ENCODE measurements at places on chromosomes 5 and 9.

GRCh38 chr9:123967323-123967722, 37.4 kb upstream of the DENND1A start:
- DNase-seq: no peak

DNA sequence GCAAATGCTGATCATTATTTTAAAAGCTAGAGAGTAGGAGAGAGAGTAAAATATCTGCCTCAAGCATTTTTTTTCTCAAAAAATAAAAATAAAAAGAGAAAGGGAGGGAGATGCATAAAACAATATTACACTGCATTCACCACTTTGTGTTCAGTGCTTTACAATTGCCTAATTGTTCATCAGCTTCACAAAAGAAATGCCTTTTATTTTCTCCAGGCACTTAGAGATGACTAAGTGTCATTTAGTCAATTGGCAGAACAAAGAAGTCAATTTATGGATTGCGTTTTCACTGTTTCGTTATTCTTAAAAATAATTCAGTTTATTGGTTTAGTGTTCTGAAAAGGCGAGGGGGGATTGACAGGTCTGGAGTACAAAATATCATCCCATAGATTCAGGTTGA, 232.5 kb upstream of the CCNH start:
- no peak for DNase-seq

GRCh38 chr9:109319017-109319625, 1.7 kb downstream of the EPB41L4B start:
- no peak for DNase-seq

DNA sequence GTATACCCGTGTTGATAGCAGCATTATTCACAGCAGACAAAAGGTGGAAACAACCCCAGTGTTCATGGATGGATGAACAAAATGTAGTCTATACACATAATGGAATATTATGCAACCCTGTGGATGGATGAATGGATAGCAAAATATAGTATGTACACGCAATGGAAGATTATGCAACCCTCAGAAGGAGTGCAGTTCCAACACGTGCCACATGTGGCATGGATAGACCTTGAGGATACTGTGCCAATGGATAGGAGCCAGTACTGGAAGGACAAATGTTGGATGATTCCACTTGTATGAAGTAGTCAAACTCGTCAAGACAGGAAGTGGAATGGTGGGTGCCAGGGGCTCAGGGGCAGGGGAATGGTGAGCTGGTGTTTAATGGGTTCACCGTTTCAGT, 44.9 kb downstream of the PLEKHG4B start:
- no peak for DNase-seq

GRCh38 chr9:63859475-63860215, 1425.4 kb downstream of the FOXD4L5 start:
- peak; percentile 19 for DNase-seq

DNA sequence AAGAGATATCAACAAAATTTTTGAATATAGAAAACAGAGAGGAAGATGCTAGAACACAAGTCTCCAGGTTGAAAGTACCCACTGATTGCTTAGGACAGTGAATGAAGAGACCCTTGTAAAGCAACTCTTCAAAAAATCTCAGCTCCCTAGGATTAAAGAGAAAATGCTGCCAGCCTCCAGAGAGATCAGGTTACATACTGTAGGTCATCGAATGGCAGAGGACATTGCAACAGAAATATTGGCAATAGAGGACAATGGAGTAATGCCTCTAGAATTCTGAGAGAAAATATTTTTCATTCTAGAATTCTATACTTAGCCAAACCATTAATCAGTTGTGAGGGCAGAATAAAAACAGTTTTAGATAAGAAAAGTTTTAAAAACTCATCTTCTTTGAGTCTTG, 43.1 kb upstream of the ELL2 start:
- DNase-seq: no peak

DNA sequence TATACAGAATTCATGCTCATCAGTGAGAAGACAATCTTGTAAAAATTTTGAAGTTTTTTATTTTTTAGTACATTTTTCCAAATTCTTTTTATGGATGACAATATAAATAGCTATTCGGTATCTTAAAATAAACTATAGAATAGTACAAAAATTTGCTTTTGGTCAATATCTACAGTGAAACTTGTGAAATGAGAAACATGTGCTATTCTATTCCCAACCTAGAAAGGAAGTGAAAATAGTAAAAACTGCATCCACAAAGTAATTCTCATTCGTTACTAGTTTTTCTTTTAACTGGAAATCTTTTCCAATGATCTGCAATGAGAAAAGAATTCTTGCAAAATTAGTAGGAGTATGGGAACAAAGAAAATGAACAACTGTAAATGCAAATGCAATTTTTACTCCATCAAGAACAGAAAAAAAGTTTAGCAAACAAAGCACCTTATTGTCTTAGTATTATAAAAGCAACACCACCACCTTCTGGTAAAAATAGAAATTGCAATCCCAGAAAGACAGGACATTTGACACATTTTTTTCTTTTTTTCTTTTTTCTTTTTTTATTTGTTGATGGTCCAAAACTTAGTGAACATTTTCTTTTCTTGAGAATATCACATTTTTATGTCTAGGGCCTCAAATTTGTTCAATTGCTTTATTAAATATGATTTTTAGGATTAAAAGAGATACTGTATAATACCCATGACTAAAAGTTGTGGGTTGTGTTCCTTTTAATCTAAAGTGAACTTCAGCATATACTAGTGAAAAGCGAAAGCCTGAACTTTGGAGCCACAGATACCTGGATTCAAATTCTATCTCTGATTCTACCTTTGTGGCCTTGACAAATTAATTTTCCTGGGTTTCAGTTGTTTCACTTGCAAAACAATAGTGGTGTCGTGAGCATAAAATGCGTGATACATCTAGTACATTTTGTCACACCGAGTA, 72.3 kb downstream of the SLCO4C1 start:
- no peak for DNase-seq

- DNase-seq: no peak
Observed at GRCh38 chr5:126002222-126002897, 420.8 kb upstream of the GRAMD2B start.

DNA sequence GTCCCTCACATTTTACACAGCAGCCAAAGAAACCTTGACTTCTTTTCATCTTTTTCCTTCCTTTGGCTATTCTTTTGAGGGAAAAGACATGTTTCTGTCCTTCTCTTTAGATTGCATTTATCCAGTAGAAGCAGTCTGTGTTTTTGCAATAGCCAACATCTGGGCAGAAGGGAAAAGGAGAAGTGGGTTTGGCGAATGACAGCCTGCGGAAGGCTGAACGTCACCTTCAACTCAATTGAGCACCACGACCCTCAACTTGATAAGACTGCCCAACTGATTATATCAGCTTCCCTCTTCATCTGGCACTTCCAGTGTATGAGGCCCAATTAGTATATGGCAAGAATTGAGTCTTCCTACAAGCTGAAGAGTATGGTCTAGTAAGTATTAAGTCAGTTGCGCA, 1997.6 kb upstream of the WWC1 start:
- no peak for DNase-seq

DNA sequence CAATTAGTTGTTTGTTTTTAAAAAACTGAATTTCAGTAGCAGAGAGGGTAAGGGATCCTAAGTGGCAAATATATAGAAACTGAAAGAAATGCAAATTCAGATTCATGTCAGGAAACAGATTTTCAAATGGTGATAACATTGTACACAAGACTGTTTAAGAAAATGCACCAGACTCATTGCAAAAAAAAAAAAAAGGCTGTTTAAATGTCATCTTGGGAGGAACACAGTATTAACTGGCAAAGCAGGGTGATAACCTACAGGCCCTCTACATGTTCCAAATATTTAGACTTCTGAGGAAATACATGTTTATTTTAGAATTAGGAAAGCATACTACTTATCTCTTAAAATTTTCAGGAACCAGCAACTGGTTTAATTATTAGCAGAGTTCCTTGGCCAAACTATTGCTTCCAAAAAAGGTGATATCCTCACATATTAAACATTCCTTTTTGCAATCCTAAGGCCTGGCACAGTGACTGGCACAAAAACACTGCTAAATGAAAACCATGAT, 114.5 kb downstream of the TSSK1B start:
- DNase-seq: no peak

GRCh38 chr5:151950706-151951105, 26.1 kb upstream of the GLRA1 start:
- DNase-seq: no peak

DNA sequence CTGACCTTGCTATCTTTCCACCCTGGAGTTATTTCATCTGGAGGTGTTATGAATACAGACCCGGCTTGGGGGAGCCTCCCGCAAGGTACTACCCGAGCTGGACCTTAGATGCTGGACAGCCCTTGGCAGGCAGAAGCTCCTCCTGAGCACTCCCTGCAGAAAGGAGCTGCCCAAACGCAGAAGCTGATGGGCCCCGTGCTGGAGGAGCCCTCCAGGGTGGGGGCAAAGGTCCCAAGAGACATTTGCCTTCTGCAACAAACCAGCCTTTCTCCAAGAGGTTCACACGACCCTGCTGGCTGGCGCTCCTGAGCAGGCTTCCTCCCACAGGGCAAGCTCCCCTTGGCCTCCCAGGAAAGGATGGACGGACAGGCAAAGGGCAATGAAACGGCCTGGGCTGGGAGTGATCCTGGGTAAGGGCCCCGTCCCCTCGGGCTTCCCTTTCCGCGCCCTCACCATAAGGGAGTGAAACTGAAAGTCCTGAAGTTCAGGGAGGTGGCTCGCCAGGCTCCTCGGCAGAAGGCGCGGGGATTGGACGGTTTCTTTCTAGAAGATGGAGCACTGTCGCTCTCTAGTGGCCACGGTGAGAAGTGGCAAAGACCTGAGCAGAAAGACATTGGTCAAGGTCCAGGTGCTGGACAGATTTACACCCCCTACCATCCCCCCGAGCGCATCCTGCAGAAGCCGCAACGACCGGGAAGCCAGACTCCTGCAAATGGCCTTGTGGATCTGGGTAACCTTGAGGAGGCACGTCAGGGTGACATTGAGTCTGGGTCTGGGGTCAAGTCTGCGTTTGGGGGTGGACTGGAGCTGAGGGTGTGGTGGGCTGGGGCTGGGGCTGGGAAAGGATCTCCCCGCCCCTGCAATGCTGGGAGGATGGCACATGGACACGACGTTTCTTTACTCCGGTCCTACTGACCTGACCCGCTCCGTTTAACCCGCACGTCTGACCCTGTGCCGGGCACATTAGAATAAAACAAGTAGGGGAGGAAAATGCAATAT, 56.4 kb downstream of the NEURL1B start:
- DNase-seq: peak; percentile 61

DNA sequence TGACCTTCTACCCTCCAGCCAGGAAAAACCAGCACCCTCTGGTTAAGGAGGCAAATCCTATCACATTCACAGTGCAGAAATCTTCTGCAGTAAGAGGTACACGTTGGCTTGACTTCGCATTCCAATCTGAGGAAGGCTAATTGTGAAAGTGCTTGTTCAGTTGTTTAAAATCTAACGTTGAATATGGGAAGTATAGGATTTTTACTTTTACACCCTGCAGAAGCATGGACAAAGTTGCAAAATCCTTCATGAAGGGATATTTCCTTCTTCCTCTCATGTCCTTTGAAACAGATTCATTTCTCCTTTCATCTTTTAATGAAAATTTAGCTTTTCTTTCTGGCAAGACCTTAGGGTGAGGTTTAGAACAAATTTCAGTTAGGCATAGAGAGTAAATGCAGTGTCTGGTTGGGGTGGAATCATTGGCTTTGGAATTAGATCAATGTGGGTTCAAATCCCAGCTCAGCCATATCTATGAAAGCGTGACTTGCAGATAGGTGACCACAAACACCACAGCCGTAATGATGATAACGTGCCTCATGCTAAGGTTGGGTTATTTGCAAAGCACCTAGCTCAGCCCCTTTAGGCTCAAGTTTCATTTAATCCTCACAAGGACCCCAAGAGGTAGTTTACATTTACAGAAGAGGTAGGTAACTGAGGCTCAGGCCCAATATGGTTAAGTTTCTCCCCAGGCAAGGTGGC, 42.2 kb upstream of the C5orf58 start:
- no peak for DNase-seq

DNA sequence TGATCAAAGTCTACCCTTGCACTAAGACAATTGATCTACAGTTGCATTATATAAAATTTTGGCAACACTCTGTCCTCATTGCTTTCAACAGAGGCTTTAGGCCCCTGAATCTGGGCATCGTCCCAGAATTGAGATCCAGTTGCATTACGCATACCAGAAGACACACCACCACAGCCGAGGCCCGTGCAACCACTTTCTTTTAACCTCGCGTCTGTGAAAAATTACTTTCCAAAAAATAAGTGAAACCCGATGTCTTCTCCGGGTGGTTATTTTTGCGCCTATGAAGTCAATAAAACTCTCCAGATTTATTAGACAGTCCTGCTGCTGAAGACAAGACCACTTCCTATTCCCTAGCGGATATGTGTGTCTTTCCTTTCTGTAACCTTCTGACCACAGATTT, 52.1 kb upstream of the NFIB start:
- no peak for DNase-seq

GRCh38 chr5:112762113-112762810, 24.6 kb downstream of the APC start:
- DNase-seq: no peak

GRCh38 chr5:137101544-137101943, 397.6 kb downstream of the SPOCK1 start:
- DNase-seq: no peak

DNA sequence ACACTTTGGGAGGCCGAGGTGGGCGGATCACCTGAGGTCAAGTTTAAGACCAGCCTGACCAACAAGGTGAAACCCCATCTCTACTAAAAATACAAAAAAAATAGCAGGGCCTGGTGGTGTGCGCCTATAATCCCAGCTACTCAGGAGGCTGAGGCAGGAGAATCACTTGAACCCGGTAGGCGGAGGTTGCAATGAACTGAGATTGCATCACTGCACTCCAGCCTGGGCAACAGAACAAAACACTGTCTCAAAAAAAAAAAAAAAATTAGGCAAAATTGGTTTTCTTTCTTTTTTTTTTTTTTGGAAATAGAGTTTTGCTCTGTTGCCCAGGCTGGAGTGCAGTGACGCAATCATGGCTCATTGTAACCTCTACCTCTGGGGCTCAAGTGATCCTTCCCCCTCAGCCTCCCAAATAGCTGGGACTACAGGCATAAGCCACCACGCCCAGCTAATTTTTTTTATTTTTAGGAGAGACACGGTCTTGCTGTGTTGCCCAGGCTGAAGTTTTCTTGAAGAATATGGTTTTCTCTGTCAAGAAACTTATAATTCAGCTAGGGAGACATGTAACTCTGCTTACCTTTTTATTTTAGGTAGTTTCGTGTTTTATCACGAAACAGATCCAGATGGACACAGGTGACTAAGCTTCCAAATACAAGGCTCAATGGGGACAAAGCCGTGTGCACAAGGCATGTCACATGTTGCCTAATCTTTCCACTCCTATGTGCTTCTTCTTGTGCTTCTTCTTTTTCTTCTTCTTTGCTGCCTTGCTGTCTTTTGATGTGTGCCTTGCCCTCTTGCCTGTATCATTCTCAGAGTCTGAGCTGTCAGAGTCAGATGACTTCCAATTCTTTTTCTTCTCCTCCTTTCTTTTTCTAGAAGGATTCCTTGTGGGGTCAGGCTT, 14.3 kb downstream of the TTC1 start:
- no peak for DNase-seq

- DNase-seq: no peak
Observed at GRCh38 chr5:132451387-132451786, 39.2 kb downstream of the IRF1 start.

DNA sequence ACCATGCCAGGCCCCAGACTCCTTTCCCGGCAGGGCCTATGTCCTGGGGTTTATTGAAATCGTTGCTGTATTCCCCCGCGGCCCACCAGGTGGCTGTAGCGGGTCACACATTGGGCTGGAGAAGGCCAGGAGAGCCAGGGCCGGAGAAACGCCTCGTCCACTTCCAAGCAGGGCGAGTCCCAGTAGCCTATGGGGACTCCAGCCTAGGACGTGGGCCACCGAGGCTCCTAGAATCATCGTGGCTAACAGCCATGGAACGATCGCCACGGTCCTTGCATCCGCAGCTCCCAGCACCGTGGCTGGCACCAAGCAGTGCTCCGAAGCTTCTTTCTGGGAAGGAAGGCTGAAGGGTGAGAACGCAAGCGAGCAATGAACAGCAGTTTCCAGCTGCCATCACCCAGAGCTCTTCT, 87.7 kb downstream of the ENTREP1 start:
- no peak for DNase-seq

Data from activated T-helper 1 cell treated with anti-CD3 and anti-CD28 coated beads, Interleukin-2, amount 50 U/mL, for 16 hours (primary cell).